ENCODE measurements at places on chromosomes 7 and 10.

DNA sequence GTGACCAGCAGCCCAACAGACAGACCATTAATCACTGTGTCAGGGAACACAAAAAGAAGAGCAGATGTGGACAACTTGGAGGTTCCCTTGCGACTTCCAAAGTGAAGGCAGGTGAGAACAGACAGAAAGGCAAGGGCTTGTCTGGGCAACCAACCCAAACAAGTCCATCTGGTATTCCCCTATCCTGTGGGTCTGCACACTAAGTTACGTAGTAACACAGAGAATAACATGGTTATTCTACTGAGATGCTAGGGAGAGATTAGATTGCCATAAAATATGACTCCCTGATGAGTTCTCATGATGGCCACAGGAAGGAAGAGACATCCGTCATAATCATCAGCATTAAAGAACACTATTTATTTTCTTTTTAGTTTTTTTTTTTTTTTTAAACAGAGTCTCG is 252.2 kb downstream of the CALN1 start:
- DNase-seq: no peak

- no peak for DNase-seq
Observed at GRCh38 chr7:1087952-1088920, at the start of gene GPER1. TSS of gene GPER1 (plus strand) at chr7:1088113. CDS start at chr7:1091729, 3,616 bp downstream.

GRCh38 chr10:99435986-99436638 is 5.7 kb upstream of the GOT1 start:
- no peak for DNase-seq

- no peak for DNase-seq
Observed at GRCh38 chr7:76411626-76412025, 2.1 kb upstream of the SSC4D start.

- no peak for DNase-seq
Observed at GRCh38 chr10:98055841-98056516, 25.6 kb upstream of the CRTAC1 start.

DNA sequence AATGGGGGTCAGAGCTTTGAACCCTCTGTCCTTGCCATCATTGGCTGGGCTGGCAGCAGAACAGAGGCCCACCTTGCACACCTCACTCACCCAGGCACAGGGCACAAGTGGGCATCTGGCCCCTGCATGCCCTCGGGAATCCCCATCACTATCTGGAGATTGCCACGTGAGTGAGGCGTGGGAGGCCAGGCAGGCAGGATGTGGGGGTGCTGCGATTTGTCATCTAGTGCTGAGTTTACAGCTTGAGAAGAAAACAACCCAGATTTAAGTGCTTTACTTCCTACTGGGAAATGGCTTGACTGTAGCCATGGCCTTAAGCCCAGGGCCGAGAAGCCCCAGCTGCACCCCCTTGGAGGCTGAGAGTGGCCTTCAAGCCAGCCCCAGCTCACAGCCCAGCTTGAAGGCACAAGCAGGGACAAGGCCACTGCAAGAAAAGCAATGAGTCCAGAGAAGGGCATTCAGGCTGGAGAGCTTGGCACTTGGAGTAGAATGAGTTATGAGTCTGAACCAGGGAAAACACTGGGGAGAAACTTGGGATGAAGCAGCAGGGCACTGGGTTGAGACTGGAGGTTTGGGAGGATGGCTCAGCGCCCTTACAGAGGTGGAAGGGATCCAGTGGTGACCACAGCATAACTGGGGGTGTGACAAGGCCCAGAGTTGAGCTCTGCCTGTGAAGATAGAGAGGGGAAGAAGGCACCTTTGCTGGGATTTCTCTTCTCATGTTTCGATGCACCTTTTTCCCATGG is 123.0 kb downstream of the CXCL12 start:
- no peak for DNase-seq
